AML-193 (cell line): ENCODE measurements at places on chromosomes 12 and 14.

DNA sequence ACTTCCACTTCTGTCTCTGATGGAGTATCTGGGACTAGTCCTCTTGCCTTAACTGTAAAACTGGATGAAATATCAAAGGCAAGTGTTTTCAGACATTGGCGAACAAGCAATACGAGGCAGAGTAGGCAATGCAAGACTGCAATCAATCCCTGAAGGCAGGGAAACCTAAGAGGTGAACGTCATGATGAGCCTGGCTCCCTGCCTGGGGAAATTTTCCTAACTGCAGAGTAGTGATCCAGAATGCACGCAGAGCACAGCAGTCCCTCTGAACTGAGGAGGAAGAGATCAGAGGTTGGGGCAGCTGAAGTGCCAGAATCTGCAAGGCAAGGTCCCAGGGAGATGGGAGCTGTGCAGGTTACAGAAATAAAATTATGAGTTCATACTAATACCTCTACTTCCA, 18.5 kb downstream of the BHLHE41 start:
- DNase-seq: no peak

DNA sequence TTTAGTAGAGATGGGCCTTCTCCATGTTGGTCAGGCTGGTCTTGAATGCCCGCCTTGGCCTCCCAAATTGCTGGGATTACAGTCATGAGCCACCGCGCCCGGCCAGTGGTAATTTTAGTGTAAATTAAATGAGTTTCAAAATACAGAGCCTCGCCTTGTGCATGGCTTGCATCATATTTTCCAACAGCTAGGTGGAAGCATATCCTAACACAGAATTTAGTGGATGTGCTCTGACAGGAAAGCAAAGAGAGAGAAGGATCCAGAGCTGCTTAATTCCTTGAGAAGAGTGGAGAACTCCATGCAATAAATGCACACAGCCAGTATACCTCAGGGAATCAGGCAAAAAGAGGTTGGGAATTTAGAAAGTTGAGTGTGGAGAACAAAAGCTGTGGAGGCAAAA, 2.5 kb downstream of the OR6C2 start:
- no peak for DNase-seq

- no peak for DNase-seq
Observed at GRCh38 chr12:25054076-25054782, 105.3 kb upstream of the BCAT1 start.

GRCh38 chr12:107322063-107322462, 228.7 kb upstream of the CRY1 start:
- DNase-seq: peak; percentile 71

DNA sequence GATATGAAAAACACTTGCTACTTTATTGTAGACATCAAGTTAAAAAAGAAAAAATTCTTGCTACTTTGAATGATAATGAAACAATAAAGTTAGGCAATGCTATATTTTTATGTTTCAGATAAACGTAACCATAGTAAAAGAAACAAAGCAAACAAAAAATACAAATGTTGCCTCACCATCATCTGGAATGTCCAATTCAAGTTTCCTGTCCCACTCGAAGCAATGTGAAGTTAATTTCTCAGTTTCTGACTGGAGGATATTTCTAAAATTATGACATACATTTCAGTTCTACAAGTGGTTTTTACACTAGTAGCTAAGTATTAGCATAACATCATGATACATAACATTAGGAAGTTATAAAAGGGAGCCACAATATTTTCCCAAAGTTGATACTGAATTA, 20.9 kb downstream of the DLGAP5 start:
- no peak for DNase-seq

DNA sequence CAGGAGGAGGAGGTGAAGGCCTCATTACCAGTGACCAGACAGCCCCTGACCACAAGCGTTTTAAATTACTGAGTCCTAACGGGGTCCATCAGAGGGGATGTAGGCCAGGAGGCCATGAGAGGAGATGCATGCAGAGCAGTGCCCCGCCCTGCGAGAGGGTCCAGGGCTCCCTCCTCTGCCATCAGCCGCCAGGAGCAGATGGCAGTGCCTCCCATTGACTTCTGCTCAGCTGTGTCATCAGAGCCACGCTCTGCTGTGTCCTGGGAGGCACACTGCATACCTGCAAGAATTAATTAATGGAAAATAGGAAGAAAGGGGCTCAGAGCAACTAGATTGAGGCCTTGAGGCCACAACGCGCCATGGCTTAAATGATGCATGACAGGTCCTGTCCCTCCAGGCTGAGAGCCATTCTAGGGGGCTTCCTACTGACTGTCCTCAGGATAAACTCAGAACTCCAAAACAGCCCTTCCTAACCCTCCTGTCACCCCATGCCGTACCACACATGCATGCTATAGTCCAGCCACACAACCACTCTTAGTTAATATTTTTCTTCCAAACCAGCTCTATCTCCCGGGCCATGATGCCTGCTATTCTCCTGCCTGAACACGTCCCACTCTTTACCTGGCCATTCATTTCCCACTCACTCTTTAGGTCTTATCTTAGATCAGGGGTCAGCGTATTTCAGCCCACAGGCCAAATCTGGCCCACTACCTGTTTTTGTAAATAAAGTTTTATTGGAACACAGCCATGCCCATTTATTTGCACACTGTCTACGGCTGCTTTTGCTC, 235.8 kb downstream of the KSR2 start:
- no peak for DNase-seq

DNA sequence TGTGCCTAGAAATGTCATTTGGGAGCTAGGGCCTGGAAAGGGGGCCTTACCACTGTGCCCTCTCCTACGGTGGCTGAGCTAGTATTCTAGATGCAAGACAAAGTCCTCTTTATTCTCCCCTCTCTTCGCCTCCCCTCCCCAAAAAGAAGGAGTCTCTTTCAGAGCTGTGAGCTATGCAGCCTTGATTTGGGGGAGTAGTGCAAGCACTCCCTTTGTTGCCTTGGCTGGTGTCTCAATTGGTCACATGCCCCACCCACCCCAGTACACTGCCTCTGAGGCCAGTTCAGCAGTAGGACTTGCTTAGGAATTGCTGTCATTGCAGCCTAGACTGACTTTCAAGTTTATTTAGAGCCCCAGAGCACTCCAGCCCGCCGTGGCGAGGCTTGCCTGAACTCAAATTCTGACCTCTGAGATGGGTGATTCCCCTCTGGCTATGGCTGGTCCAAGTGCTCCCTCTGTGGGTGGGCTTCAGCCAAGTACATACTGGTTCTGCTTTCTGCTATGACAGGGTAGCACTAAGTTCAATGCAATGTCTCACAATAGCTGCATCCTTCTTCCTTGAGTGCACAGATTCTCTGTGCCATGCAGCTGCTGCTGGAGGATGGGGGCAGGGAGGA, 37.0 kb upstream of the FBXO33 start:
- DNase-seq: no peak

DNA sequence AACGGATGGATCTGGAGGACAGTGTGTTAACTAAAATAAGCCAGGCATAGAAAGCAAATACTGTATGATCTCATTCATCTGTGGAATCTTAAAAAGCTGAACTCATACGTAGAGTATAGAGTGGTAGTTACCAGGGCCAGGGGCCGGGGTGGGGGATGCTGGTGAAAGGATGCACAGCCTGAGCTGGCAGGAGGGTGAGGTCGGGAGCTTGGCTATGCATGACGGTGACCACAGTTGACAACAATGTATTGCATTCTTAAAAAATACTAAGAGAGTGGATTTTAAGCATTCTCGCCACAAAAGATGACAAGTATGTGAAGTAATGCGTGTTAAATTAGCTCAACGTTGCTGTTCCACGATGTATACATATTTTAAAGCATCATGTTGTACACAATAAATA, 351.3 kb downstream of the TMEM121 start:
- DNase-seq: no peak

DNA sequence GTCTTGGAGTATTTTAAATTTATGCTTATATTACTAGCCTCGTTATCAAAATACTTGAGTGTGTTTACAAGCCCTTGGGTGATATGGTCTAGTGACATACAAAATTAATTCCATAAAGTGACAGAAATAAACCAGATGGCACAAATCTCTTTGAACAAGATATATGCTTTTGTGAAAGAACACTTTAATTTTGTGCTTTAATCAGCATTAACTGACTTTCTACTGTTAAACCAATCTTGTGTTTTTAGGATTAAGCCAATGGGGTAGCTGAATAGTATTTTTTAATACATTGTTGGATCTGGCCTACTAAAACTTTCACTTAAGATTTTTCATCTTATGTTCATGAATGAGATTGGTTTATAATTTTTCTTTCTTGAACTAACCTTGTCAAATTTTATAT, 30.4 kb upstream of the GCH1 start:
- DNase-seq: no peak

DNA sequence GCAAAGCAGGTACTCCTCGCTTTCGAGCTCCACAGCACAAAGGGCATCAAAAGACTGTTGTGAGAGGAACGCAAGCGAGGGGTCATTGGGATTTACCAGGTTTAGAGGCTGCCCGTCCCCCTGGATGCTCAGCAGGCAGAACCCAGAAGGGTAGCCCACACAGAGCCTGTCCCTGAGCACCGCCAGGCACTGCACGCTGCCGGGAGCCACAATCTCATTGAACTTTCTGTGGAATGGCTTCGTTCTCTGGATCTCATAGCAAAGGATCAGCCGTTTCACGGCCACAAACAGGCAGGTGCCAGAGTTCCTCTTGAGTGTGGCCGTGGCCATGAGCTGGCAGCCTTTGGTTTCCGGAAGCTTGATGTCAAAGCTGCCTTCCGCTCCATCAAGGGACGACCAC, 21.5 kb downstream of the AMN start:
- no peak for DNase-seq

GRCh38 chr14:76261371-76261811, 109.7 kb downstream of the GPATCH2L start:
- no peak for DNase-seq

GRCh38 chr14:93975791-93976476, 436 bp downstream of the ASB2 start:
- no peak for DNase-seq

- DNase-seq: no peak
Observed at GRCh38 chr14:75831952-75832351, 149.8 kb downstream of the TGFB3 start.

- no peak for DNase-seq
Observed at GRCh38 chr12:130919086-130919485, 34.6 kb upstream of the ADGRD1 start.
